ENCODE measurements at places on chromosomes 11 and 22. TPM values are rescaled to one million over a fixed set of nuclear protein-coding genes. Genes with fewer than 3 reads are reported as not detected.

DNA sequence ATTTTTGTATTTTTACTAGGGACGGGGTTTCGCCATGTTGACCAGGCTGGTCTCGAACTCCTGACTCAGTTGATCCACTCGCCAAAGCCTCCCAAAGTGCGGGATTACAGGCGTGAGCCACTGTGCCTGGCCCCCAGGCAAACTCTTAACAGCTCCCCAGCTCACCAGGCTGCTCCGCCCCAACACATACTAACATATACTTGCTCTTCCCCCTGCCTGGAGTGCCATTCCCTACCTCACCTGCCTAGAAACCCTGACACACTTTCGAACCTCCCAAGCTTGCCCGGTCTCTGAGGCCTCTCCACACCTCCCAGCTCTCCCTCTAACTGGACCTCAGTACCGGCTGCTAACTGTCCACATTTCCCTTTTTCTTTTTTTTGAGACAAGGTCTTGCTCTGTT lies 8.5 kb downstream of the MAP4K2 start:
- no peak for DNase-seq

- DNase-seq = no peak
Measured at GRCh38 chr11:47148903-47149531, 27.7 kb downstream of the ARFGAP2 start.

- DNase-seq = no peak
Measured at GRCh38 chr11:26493616-26494015, 78.4 kb downstream of the MUC15 start.

GRCh38 chr11:110951950-110952503 lies 239.8 kb upstream of the ARHGAP20 start:
- DNase-seq = no peak

GRCh38 chr11:122883646-122883979 lies 1.1 kb downstream of the JHY start:
- DNase-seq = no peak

- DNase-seq = no peak
Measured at GRCh38 chr11:118628861-118629549, 21.6 kb downstream of the PHLDB1 start.

DNA sequence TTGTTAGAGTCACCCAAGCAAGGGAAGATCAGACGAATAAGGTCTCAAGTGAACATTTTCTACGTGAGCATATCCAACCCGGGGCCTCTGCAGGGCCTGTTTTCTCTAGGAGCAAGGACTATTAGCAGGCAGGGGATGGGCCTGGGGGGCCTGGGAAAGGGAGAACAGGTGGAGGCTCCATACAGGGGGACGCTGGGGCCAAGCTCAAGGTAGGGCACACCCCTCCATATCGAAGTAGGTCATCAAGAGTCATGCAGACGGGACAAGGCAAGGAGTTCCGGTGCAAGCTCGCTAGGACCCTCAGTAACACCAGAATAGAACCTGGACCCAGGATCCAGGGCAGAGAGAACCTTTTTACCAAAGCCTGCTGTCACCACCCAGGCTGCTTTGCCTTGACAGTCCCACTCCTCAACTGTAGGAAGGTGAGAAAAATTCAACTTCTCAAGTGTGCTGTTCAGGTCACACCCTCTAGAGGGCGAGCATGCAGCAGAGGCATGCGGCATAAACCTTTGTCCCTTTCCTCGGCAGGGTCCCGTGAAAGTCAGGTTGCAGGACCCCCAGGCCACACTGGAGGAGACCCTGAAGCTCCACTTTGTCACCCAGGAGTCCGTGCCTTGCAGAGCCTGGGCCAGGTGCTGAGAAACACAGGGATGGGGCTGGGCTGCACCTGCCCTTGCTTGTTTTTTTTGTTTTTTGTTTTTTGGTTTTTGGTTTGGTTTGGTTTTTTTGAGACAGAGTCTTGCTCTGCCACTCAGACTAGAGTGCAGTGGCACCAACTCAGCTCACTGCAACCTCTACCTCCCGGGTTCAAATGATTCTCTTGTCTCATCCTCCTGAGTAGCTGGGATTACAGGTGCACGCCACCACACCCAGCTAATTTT lies 8.6 kb upstream of the APOBEC3B start:
- peak; percentile 62 for DNase-seq

Gene OSM
- 16.7 TPM for total RNA-seq
